Esophagus squamous epithelium (tissue), 5 donors: ENCODE measurements at places on chromosomes 6 and 20. TPM values are rescaled to one million over a fixed set of nuclear protein-coding genes. Genes with fewer than 3 reads are reported as not detected.

- no peak overlapping the region for H3K4me3 ChIP-seq
- H3K27ac ChIP-seq, result no peak overlapping the region
- H3K36me3 ChIP-seq, result no peaks in the 10 kb centered on the region
- no peaks in the 10 kb centered on the region for H3K27me3 ChIP-seq
Measured at GRCh38 chr20:54137115-54137514, 36.7 kb downstream of the CYP24A1 start.

- H3K4me3 ChIP-seq, result no peak overlapping the region
- peaks cover 21% of the 10 kb centered on the region for H3K4me1 ChIP-seq
- no peaks in the 10 kb centered on the region for H3K36me3 ChIP-seq
- H3K27ac ChIP-seq, result peak overlapping the region; percentile 69
- DNase-seq, result no peak
- H3K27me3 ChIP-seq, result no peaks in the 10 kb centered on the region
Measured at GRCh38 chr6:11222385-11223277, 9.8 kb downstream of the NEDD9 start.

DNA sequence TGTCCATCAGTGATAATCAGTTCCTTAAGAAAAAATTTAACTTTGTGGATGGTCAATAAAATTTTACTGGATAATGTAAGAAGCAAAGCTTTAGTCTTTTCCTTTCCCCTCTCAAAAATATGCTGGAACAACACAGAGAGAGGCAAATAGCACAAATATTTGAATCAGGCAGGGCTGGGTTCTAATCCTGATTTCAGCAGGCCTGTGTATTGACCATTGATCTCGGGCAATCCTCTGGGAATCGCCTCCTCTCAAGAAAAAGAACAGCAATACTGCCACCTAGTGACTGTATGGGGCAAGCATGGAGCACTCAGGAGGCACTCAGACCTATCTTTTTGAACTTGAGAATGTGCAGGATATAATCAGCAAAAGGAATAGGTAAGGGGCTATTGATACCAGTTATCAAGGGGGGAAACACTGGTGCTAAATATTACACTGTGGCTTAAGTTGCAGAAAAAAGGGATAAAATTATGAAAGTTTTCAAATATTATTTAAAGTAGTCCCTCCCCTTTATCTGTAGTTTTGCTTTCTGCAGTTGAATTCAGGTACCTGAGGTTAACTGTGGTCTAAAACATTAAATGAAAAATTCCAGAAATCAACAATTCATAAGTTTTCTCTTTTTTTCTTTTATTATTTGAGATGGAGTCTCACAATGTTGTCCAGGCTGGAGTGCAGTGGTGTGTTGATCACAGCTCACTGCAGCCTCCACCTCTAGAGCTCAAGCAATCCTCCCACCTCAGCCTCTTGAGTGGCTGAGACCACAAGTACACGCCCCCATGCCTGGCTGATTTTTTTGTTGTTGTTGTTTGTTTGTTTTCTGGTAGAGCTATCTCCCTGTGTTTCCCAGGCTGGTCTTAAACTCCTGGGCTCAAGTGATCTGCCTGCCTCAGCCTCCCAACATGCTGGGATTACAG is 91.8 kb upstream of the NHSL1 start:
- no peaks in the 10 kb centered on the region for H3K27me3 ChIP-seq
- no peaks in the 10 kb centered on the region for H3K36me3 ChIP-seq
- no peak overlapping the region for H3K4me3 ChIP-seq
- H3K27ac ChIP-seq, result no peak overlapping the region
- H3K4me1 ChIP-seq, result peaks cover 7% of the 10 kb centered on the region

Gene CST5
- total RNA-seq, result not detected

GRCh38 chr6:113304116-113304515 is 553.0 kb upstream of the MARCKS start:
- no peaks in the 10 kb centered on the region for H3K36me3 ChIP-seq
- H3K4me1 ChIP-seq, result no peaks in the 10 kb centered on the region
- H3K27ac ChIP-seq, result no peak overlapping the region
- H3K4me3 ChIP-seq, result no peak overlapping the region
- no peak for DNase-seq
- H3K27me3 ChIP-seq, result no peaks in the 10 kb centered on the region

Gene NQO2
- 18.7 TPM for total RNA-seq
